Cardiac fibroblast (primary cell): ENCODE measurements at places on chromosomes 16 and 17.

DNA sequence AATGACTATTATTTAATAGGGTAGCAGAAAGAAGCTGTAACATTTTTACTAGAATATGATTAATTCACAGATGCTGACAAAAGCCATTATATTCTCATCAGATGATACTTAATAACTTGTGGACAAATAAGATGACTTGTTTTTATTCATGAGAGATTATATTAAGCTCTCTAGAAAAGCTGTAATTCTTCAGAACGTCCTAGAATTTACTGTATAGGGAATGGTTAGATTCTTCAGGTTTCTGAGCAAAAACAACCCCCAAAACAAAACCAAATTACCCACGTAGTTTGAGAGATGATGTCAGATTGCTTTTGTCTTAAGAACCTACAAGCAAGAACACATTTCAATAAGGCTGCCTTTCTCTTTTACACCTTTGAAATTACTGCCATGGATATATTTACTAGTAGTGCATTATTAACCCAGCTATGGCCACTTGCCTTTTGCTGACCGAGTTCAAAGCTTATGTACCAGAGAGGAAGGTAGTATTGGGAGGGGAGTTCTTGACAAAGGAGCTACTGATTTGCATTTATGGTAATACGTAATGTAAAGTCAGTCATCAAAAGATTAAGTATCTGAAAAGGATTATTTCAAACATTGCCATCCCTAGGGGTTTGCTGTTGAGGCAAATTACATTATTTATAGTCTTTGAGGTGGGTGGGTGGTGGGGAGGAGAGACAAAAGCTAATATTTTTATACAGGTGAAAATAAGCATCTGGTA, 51.7 kb downstream of the NLK start:
- DNase-seq = no peak

DNA sequence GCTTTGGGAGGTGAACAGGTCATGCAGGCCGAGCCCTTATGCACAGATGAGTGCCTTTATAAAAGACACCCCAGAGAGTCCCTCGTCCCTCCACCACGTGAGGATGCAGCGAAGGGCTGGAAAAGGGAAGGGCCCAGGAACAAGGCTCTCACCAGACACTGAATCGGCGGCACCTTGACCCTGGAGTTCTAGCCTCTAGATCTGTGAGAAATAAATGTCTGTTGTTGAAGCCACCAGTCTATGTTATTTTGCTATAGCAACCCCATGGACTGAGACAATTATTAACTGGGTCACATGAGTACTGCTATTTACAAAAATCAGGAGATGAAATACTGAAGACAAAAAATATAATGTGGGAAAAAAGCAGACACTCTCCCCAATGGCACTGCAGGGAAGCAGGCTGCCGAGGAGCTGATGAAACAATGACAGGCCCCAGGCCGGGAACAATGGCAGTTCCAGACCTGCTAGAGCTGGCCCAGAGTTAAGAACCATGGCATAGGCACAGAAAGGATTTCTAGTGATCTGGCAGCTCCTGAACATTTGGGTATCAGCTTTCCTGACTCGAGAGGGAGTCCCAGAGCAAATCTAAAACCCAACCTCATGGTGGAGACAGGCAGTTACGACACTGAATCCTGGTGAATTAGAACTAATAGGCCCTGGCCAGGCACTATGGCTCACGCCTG, 17.8 kb upstream of the GGA2 start:
- no peak for DNase-seq

DNA sequence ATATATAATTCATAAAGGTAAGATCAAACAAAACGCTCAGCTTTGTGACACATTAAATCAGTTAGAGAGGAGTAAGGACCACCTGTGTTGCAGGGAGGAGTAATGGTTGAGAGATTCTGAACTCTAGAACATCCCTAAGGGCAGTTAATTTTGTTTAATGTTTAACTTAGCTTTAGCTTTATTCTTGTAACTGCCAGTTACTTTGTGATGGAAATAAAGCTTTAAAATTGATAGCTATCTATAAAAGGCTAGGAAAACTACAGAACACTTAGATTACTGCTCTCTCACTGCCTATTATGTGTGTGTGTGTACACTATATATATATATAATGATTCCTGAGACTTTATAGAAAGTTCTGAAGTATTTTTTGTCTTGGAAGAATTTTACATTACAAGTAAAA, 37.8 kb downstream of the PTRH2 start:
- DNase-seq = no peak

GRCh38 chr16:66801320-66802105, at the start of gene TERB1:
Gene TERB1, minus strand, starts transcription at chr16:66801584. Its CDS starts 4,786 bp downstream, at chr16:66796798.
- no peak for DNase-seq

DNA sequence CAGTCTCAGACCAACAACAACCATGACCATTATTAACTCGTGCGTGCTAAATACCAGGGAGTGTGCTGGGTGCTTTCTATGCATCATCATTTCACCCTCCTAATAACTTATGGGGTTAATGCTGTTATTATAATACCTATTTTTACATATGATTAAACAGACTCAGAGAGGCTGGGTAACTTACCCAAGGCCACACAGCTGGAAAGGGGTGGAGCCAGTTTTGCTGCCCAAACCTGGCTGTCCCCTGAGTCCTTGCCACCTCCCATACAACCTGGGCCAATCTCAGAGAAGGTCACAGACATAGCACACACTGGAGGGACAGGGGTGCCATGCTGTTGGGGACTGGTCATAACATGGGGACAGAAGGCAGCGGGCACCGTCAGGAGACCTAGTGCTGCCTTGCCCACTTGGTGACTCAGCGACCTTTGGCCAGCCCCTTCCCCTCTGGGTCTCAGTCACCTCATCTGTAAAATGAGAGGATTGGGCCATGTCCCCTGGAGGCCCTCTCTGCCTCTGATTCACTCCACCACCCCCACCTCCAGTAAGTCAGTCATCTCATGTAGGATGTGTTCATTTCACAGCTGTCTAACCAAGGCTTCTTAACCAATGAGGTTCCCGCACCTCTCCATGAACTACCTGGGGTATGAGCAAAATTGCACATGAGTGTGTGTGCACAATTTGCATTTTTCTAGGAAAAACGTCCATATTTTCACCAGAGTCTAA, 11.4 kb upstream of the FADS6 start:
- no peak for DNase-seq

GRCh38 chr16:22252317-22252716, 44.9 kb upstream of the POLR3E start:
- no peak for DNase-seq

- no peak for DNase-seq
These were observed 19.7 kb downstream of the SEZ6 start for GRCh38 chr17:28985950-28986713.

DNA sequence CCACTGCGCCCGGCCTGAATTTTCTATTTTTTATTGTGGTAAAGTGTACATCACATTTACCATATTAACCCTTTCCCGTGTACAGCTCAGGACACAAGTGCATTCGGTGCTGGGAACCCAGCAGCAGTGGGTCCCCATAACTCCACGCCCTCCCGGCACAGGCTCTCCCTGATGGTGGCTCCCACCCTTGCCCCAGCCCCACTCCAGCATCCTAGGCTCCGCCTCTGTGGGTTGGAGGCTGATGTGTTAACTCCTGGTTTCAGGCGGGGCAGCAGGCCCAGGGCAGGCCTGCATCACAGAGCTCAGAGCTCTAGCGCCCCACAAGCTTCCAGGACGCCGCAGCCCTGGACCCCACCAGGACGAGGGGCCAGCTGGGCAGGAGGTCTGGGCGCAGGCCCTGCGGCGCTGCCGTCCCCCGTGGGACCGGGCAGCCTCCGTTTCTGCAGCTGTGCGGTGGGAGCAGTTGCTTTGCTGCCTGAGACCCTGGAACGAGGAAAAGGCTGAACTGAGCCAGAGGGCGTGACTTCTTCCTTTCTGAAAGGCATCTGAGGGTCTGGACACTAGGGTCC, 19.6 kb downstream of the ZFPM1 start:
- peak; percentile 50 for DNase-seq

DNA sequence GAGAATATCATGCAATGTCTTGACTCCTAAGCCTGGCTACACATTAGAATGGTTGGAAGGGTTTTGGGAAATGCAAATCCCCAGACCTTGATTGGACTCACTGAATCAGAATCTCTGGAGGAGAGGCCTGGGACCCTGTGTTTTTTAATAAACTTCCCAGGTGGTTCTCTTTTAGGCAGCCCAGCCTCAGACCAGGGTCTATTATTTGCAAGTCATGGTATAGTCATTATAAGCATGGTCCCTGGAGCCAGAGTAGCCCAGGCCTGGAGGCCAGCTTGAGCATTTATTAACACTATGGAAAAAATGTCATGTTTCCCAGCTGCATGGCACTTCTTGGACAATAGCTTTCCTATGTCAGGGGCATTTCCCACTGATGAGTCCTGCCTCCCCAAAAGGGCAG, 266.9 kb downstream of the NPIPA8 start:
- no peak for DNase-seq

GRCh38 chr17:63966646-63967264, 6.0 kb downstream of the SCN4A start:
- no peak for DNase-seq

DNA sequence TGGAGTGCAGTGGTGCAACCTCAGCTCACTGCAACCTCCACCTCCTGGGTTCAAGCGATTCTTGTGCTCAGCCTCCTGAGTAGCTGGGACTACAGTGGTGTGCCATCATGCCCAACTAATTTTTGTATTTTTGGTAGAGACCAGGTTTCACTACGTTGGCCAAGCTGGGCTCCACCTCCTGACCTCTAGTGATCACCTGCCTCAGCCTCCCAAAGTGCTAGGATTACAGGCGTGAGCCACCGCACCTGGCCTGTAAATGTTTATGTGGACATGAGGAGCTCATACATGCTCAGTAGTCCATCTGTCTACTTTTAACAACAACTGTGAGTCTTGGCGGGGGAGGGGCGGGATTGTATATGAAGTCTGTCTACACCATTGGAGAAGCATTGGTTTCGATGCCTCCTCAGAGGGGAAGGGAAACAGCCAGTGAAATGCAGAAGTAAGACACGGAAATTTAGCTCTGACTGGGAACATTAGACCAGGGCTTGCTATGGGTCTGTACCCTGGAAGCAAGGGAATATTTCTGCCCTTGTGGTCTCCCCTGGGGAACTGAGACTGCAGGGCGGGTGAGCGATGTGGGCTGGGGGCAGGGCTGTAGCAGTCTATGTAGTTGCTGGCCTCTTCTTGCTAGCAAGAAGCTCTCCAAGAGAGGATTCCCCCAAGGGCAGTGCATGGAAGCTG, 9.3 kb downstream of the NUBP1 start:
- no peak for DNase-seq

- DNase-seq = no peak
These were observed 129.0 kb downstream of the KATNIP start for GRCh38 chr16:27678955-27679354.

DNA sequence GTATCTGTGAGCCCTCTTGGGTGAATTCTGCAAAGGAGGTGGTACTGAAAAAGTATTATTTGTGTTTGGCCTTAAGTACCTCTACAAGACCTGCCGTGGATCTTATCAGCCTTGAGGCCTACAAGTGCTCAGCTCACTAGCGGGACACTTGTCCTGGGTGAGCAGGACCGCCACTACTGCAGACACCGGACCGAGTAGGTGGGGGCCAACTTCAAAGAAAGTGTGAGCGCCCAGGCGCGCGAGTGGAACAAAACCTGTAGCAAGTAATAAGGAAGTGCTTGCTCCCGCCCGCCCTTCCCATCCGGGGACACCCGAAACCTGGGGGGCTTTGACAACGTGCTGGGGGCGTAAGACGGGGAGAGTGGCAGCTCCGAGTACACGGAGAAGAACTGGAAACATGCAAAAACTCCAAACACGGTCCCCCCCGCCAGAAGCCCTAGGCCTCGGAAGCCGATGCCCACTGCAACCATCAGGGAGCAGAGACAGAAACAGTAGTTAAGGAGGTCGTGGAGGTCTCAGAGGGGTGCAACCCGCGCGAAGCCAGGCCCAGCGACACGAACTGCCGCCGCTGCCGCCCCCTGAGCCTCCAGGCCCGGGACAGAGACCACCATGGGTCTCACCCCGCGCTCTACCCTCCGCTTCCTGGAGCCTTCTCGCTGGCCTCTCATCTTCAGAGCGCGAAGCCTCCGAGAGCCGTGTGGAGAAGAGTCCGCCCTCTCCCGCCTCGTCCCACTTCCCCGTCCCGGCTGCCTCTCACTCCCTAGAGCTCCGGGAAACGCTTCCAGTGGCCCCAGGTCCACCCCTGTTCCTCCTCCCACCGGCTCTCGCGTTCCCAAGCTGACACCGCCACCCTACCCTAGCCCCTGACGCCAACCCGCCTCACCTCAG, 537 bp downstream of the CNOT1 start:
- DNase-seq = peak; percentile 33

DNA sequence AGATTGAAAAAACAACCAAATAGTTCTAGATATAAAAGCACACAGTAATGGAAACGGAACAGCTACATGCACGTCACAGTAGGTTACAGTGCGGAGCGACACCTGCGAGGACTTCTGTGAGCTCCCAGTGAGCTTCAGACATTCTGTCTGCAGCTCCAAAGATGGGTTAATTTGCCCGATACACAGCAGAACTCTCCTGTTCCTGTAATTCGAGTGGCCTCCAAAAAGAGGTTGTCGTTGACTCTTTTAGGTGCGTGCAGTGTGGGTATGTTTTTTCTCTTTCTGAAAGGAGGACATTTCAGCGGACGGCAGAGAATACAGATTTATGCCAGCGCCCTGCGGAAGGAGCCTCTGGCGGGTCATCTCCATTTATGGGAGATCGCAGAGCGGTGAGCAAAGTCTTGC, 2.9 kb downstream of the OR1F1 start:
- no peak for DNase-seq

- DNase-seq = peak; percentile 10
These were observed 997.6 kb upstream of the RBFOX1 start for GRCh38 chr16:6335072-6335471.

DNA sequence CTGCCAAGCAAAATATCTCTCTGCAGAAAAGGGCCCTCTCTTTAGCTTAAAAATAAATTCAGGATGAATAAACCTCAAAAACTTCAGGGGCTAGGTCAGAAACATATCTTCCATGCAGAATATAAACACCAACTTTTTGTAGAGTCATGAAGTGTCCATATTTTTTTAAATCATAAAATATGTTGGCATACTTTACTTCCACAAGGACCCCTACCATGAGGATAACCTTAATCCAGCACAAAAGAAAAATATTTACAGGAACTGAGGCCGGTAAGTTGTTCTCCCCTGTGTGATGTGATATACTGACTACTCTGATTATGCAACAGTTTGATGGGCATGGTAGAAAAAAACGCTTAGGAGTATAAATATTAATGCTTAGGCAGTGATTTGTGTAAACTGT, 264.8 kb upstream of the CDH11 start:
- no peak for DNase-seq

- DNase-seq = peak; percentile 10
These were observed 16.0 kb downstream of the BTBD17 start for GRCh38 chr17:74345433-74346241.

DNA sequence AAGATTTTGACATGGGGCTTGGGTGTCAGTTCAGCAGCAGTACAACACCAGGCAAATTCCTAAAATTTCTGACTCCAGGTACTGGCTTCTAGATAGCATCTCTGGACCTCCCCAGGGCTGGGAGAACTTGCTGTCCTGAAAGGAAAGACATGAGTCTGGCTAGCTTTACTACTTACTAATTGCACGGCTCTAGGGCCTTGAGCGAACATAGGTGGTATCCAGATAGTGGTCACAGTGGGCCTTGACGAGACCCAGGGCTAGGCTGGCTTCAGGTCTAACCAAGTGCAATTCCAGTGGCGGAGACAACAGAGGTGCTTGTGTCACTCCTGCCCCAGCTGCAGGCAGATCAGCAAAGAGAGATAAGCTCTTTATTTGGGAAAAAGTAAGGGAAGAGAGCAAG, 16.4 kb upstream of the SLC13A5 start:
- DNase-seq = no peak
